ENCODE measurements at places on chromosomes 16 and 17.

- no peak for DNase-seq
Observed at GRCh38 chr17:36592316-36592715, 637 bp downstream of the DHRS11 start.

- peak; percentile 71 for DNase-seq
Observed at GRCh38 chr17:48961516-48962233, 6.7 kb downstream of the GIP start.

DNA sequence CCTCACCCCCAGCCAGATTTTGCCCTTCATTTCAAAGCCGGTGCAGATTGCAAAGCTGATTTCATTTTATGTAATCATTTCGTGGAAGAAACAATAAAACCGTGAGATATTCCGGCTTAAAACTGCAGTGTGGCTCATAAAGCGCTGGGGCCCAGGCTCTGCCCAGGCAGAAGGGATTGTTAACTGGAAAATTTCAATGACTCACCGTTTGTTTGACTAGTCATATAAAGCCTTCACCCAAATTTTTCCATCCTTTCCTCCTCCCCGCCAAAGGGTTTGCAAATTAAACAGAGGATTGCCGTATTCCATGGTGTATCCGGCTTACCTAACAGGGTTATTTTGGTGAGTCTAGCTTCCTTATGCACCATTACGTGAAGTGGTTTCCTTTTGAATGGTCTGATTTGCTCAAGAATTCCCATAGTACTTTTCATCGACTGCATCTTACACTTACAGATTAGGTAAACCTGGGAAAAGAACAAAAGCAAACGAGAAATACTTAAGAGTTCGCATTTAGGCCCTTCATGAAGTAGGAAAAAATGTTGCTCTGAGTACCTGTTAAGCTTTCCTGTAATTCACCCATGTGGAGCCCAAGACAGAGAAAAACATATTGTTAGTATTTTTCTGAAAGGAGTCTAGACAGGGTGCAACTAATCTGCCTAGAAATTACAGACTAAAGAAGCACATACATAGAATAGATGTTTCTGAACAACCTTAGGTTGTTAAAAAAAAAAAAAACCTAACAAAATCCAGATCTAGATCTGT, 949 bp upstream of the GSPT1 start:
- peak; percentile 47 for DNase-seq

DNA sequence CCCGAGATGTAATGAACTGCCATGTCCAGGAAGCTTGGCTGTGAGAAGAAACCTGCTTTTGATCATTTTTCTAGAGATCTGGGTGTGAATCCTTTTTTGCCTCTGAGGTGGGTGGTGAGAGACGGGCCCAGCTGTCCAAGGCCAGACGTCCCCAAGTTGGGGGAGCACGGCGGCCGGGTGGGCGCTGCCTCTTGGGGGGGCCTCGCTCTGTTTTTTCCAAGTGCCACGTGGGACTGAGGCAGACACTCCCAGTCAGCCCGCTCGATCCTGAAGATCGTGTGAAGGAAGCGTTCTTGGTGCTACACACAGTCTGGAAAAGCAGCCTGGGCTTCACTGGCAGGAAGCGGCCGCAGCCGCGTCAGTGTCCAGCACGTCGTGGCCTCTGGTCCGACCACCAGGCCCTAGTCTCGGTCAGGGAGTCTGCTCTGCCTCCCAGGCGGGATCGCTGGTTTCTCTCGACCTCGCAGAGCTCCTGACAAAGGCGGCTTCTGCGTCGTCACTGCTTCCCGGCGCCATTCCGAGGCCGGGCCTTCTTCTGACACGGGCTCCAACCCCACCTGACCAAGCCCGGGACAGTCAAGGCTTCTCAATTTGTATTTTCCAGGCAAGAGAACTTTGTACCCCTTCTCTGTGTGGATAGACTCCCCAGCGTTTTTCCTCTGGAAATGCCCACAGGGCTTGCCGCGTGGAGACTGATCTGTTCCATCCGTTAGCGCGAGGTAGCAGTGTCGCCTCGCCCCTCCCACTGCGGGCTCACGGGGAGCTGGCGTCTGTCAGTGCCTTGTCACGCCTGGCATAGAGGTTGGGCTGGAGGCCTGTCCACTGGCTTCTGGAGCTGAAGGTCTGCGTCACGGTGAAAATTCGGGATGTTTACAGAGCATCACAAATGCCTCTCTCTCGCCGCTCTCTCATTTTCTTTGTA, 12.4 kb downstream of the PRSS27 start:
- DNase-seq, result no peak

DNA sequence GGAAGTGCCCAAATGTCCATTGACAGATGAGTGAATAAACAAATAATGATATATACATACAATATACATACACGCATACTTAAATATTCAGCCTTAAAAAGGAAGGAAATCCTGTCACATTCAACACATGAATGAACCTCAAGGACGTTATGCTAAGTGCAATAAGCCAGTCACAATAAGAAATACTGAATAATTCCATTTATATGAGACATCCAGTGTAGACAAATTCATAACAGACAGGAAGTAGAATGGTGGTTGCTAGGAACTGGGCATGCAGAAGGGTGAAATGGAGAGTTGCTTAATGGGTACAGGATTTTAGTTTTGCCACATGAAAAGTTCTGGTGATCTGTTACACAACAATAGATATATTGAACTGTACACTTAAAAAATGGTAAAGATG, 8.8 kb upstream of the ITGB4 start:
- no peak for DNase-seq

Data from fibroblast of skin of right biceps (primary cell).